Trophoblast cell (in vitro differentiated cells and primary cell): ENCODE measurements at places on chromosomes 12 and 14.

- no peaks in the 10 kb centered on the region for H3K36me3 ChIP-seq
- no peak overlapping the region for H3K4me3 ChIP-seq
- H3K4me1 ChIP-seq, result no peaks in the 10 kb centered on the region
- DNase-seq, result no peak
These were observed 59.9 kb downstream of the TTC9 start for GRCh38 chr14:70701610-70702009.

DNA sequence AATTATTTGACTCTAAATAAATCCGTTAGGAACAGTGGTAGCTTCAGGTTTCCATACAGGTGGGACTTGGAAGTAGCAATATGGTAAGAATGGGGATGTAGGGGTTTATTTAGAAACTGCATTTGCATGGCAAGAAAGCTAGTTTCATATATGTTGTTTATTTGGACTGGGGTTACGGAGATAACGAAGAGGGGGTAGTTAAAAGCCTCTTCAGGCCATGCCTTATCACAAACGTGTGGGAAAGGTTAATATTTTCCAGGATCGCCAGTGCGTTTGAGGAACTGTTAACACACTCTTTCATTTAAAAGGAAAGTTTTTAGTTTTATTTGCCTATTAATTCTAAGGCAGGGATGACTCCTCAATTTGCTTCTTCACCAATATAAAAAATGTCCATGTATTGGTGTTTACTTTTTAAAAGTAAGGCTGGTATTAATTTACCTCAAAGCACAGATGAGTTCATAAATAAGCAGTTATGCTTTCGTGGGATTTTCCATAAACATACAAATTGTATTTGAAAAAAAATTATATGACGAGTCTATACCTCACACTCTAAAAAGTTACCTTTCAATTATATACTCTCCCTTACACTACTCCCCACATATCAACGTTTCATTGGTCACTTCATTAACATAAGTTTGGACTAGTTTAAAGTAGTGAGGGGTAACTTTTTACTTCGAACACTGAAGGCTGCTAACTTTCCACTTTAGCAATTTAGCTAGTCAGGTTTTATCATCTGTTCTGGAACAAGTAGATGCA, 814 bp downstream of the RAB2B start:
- peak overlapping the region; percentile 45 for H3K27ac ChIP-seq
- peaks cover 2% of the 10 kb centered on the region for H3K36me3 ChIP-seq
- no peak for DNase-seq
- H3K4me1 ChIP-seq, result no peaks in the 10 kb centered on the region
- H3K4me3 ChIP-seq, result peak overlapping the region; percentile 78
- no peaks in the 10 kb centered on the region for H3K27me3 ChIP-seq

- no peaks in the 10 kb centered on the region for H3K36me3 ChIP-seq
- no peak overlapping the region for H3K27ac ChIP-seq
- H3K27me3 ChIP-seq, result peaks cover 14% of the 10 kb centered on the region
These were observed 65.7 kb downstream of the TNFAIP2 start for GRCh38 chr14:103188810-103189480.

DNA sequence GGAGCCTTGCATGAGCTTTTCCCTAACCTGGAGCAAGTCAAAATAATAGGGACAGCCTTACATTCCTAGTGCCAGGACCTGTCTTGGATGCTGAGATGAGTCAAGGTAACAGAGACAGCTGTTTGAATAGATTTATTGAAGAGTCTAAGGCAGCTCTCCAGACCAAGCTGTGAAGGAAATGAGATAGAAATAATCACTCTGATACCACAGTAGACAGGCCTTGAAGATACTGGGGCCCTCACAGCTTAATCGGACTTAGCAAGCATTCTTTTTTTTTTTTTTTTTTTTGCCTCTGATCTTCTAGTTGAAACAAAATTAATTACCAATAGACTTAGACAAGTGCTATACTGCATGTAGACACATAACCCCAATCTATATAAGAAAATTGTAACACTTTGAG, 3.1 kb upstream of the RNASE9 start:
- H3K36me3 ChIP-seq, result no peaks in the 10 kb centered on the region
- H3K27ac ChIP-seq, result no peak overlapping the region
- H3K4me3 ChIP-seq, result no peak overlapping the region
- no peaks in the 10 kb centered on the region for H3K27me3 ChIP-seq
- DNase-seq, result no peak

DNA sequence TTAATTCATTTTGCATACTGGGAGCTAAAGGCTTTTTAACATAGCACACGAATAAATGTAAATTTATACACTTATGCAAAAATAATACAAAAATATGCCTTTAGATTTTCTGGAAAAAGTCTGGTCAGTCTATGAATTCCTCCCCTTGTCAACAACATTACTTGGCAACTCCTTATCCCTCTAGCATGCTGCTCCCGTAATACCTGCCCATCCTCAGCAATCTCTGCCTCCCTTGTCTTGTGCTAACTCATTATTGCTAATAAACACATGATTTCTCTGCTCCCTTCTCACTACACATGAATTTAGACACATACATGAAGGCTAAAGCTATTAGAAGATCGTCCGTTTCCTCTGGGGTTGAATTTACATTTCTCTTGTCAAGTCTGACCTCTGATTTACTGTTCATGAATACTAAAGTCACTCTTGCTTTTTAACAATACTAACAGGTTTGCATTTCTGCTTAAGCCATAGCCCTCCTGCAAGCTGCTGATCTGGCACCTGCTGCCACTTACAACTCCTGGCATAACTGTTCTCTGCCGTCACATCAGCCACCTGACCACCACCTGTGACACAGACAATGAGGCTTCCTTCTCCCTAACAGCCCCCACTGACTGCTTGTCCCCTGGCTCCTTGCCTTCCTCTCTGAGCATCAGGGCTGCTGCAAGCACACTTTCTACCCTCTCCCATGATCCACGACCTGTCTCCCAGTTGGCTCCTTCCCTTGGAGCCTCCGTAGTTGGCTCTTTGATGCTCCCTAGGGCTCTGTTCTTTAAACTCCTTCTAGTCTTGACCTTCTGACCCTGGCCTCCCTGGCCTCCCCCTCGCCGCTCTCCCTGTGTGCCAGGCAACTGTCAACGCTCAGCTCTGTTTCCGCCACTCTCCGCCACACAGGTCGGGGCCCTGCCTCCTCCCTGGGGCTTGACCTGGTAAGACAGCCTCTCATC, 177.6 kb downstream of the CALM1 start:
- H3K4me3 ChIP-seq, result no peak overlapping the region
- no peak overlapping the region for H3K27ac ChIP-seq
- no peaks in the 10 kb centered on the region for H3K27me3 ChIP-seq
- DNase-seq, result no peak

DNA sequence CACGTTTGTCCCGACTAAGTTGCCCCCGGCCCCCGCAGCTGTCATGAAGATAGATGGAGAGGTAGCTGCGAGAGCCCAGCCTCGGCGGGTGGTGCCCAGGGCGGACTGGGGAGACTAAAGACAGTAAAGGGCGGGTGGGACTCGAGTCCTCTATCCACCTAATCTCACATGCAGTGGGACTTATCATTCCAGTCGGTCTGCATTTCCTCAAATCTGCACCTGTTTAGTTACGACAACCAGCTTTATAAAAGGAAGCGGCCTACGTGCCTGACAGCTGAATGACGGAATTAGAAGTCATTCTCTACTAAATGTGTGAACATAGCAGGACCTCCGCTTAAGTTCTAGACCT, 109.8 kb upstream of the EGLN3 start:
- peak; percentile 95 for DNase-seq
- peaks cover 9% of the 10 kb centered on the region for H3K4me1 ChIP-seq
- H3K36me3 ChIP-seq, result no peaks in the 10 kb centered on the region
- no peaks in the 10 kb centered on the region for H3K27me3 ChIP-seq

GRCh38 chr14:93056166-93056839, 59.4 kb downstream of the ITPK1 start:
- H3K27ac ChIP-seq, result no peak overlapping the region
- no peaks in the 10 kb centered on the region for H3K27me3 ChIP-seq
- H3K36me3 ChIP-seq, result no peaks in the 10 kb centered on the region
- no peak for DNase-seq
- H3K4me3 ChIP-seq, result no peak overlapping the region

- no peaks in the 10 kb centered on the region for H3K36me3 ChIP-seq
- no peak for DNase-seq
- H3K4me1 ChIP-seq, result no peaks in the 10 kb centered on the region
- no peaks in the 10 kb centered on the region for H3K27me3 ChIP-seq
- no peak overlapping the region for H3K4me3 ChIP-seq
- H3K27ac ChIP-seq, result no peak overlapping the region
These were observed 327.0 kb downstream of the SEC23A start for GRCh38 chr14:38775986-38776385.

DNA sequence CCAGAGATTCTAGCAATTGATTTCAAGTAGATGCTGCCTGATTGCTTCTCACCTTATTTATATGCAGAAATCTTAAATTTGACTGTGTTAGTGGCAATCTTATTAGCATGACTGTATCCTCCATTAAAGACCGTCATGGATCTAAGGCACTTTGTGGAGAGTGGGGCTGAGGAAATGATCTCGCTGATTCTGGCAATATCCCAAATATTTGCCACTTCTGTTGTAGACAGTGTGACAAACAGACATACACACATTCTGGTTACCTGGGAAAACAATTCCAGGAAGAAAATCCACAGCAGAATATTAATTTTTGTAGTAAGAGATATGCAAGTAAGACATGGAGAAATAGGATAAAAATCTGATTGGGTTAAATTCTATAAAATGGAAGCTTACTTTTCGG, 269.0 kb upstream of the G2E3 start:
- H3K36me3 ChIP-seq, result no peaks in the 10 kb centered on the region
- no peak for DNase-seq
- no peaks in the 10 kb centered on the region for H3K27me3 ChIP-seq
- H3K4me3 ChIP-seq, result no peak overlapping the region
- H3K4me1 ChIP-seq, result peaks cover 4% of the 10 kb centered on the region

DNA sequence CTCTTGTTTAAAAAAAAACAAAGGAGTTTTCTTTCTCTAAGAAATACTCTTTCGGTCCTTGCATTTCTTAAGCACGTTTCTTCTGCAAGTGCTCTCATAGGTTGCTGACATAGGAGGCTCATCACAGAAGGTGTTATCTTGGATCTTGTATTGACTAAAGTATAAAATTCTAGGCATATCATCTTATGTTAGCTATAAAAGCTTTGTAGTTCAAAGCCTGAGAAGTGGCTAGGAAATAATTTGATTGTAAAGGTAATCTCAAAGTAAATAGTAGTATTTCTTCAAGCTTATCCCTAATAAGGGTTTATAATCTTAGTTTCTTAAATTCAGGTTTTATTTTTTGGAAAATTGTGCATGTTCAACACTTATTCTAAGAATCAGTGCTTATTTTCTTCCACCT, 778.9 kb downstream of the TMTC2 start:
- no peaks in the 10 kb centered on the region for H3K4me1 ChIP-seq
- H3K27ac ChIP-seq, result no peak overlapping the region
- H3K27me3 ChIP-seq, result no peaks in the 10 kb centered on the region

DNA sequence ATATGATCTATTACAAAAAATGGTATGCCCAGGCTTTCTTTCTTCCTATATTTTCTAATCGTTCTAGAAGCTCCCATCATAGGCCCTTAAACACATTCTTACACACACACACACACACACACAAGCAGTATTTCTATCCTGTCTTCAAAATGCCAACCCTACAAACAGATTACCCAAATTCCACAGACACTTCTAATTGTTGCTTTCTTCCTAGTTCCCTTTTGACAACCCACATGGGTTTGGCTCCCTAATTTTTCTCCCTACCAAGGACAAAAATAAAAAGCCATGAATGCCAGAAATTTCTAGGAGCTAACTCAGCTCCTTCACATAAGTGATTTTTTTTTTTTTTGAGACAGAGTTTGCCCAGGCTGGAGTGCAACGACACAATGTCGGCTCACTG, 60.3 kb upstream of the NTF3 start:
- no peak overlapping the region for H3K27ac ChIP-seq
- DNase-seq, result peak; percentile 41
- no peak overlapping the region for H3K4me3 ChIP-seq
- no peaks in the 10 kb centered on the region for H3K36me3 ChIP-seq

DNA sequence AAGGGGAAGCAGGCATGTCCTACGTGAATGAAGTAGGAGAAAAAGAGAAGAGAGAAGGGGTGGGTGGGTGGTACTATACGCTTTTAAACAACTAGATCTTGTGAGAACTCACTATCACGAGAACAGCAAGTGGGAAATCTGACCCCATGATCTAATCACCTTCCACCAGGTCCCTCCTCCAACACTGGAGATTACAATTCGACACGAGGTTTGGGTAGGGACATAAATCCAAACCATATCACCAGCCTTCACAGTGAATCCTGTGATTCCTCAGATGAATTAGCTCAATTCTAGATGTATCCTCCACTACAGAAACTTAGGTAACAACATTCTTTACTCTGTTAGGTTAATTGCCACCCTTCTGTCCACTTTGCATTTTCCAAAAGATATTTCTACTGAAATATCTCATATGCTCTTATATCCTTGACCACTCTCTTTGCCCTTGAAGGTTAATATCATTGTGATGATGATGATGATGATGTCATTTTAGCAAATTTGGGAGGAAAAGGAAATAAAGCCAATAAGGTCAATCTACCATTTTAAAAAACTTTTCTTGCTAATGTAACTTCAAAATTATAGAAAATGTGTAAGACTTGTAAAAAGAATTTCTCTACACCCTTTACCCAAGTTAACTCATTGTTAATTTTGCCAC, 23.2 kb upstream of the CCNT1 start:
- DNase-seq, result no peak
- H3K4me3 ChIP-seq, result no peak overlapping the region
- no peaks in the 10 kb centered on the region for H3K27me3 ChIP-seq
- no peaks in the 10 kb centered on the region for H3K4me1 ChIP-seq
- no peak overlapping the region for H3K27ac ChIP-seq

DNA sequence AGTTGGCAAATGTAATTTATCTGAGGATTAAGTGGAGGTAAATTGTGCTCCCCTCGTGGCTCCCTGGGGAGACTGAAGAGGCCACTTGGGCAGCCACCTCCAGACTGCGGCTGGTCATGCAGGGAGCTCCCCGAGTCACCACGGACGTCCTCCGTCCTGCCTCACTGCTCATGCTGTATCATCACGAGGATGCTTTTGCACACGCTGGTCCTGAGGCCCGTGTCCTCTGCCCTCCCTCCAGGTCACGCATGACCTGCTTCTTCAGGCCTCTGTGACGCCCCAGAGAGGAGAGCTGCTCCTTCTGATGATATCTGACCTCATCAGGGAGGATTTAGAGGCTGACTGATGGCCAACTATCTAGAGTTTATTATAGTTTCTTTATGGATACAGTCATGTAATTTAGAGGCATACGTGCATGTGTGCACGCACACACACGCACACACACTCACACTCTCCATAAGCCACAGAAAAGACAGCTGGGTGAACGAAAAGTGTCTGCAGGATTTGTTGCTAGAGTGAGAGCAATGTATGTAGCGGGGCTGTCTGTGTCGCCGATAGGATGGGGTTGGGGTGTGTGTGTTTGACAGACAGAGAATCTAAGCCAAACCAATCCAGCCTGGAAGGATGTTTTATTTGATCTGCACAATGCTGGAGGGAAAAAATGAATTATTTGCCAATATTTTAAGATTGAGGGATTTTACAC, 160.0 kb downstream of the ADGRD1 start:
- H3K4me3 ChIP-seq, result no peak overlapping the region
- no peak for DNase-seq
- no peaks in the 10 kb centered on the region for H3K27me3 ChIP-seq
- H3K27ac ChIP-seq, result no peak overlapping the region
- H3K36me3 ChIP-seq, result no peaks in the 10 kb centered on the region
